ENCODE measurements at places on chromosomes 12 and 14.

- no peak for DNase-seq
- no peak overlapping the region for H3K4me3 ChIP-seq
- H3K27ac ChIP-seq, result no peak overlapping the region
- no peaks in the 10 kb centered on the region for H3K36me3 ChIP-seq
Measured at GRCh38 chr14:62626416-62626815, 418.8 kb downstream of the KCNH5 start.

- no peaks in the 10 kb centered on the region for H3K36me3 ChIP-seq
- H3K4me3 ChIP-seq, result no peak overlapping the region
- H3K27ac ChIP-seq, result no peak overlapping the region
Measured at GRCh38 chr12:95634622-95635621, 83.6 kb upstream of the USP44 start.

GRCh38 chr14:73788317-73788598, 63.4 kb upstream of the PTGR2 start:
- no peak for DNase-seq
- no peaks in the 10 kb centered on the region for H3K27me3 ChIP-seq
- peaks cover 7% of the 10 kb centered on the region for H3K36me3 ChIP-seq
- peak overlapping the region; percentile 98 for H3K27ac ChIP-seq
- peak overlapping the region; percentile 95 for H3K4me3 ChIP-seq

DNA sequence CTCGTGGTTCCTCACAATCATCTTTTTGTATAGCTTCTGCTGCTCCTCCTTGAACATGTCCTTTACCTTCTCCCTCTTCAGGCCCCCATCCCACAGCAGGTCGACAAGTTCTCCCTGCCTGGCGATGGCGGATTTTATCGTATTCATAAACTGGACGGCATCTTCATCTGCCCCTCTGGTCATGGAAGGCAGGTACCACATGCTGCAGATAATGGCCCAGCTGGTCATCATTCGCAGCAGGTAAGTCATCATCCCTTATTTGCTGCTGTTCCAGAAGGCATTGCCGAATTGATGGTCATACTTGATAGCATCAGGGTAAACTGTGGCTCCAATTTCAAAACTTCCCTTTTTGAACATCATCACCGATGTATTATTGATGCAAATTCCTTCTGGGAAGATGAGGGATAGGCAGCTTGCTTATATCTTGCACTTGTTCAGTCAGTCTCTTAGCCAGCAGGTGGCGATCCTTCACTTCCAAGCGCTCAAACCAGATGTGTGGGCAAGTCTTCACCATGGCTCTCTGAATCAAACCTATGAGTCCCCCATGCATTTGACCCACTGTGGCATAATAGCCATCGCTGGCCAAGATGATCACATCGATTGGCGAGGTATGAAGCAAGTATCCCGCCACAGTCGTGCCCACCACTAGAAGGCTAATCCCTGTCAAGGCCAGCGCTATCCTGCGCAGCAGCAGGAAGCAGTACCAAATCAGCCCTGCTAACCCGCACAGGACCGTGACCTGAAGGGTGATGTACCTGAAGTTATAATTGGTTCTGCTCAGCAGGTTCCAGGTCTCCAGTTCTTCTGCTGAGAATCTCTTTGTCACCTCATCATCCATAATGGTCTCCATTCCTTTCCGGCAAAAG, 381.5 kb upstream of the STXBP6 start:
- H3K4me1 ChIP-seq, result no peaks in the 10 kb centered on the region
- H3K27ac ChIP-seq, result no peak overlapping the region
- peaks cover 1% of the 10 kb centered on the region for H3K36me3 ChIP-seq
- DNase-seq, result no peak

All from activated T-cell treated with anti-CD3 and anti-CD28 coated beads, Interleukin-2, amount 50 U/mL, for 72 hours (primary cell).